Stimulated activated CD4-positive, alpha-beta T cell treated with anti-CD3 and anti-CD28 coated beads, Interleukin-12 subunit alpha, Interleukin-12 subunit beta, amount 100 ng/mL, for 48 hours (primary cell): ENCODE measurements at places on chromosomes 4 and X.

DNA sequence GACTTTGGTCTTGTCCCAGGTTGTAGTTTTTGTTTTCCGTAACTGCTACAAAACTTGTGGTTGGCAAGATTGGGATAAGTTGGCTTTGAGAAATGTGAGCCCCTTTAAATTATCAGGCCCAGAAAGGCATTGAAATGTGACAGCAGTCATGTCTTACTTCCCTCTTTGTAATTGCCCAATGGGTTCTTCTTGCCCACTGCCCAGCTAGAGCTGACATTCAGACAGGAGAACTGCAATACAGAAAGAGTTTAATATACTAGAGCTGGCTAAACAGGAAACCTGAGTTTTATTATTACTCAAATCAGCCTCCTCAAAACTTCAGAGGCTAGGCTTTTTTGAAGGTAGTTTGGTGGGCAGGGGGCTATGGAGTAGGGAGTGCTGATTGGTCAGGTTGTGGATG lies 288.3 kb downstream of the ZNF674 start:
- DNase-seq = no peak

DNA sequence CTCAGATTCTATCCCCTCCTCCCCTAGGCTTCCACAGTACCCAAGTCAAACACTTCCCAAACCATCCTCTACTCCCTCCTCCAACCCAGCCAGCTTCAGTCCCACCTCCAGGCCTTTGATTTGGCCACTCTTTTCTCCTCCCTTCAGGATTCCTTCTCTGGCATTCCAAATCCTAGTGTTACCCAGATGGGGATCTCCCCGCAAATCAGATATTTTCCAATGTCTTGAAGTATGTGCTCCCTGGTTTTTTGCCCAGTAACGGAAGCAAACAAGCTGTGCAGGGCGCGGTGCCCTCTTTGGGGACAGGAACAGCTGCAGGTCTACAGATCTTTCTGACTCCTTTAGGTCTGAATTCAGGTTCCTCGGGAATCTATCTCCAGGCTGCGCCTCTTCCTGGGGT lies 2.2 kb upstream of the SYN1 start:
- DNase-seq = no peak

DNA sequence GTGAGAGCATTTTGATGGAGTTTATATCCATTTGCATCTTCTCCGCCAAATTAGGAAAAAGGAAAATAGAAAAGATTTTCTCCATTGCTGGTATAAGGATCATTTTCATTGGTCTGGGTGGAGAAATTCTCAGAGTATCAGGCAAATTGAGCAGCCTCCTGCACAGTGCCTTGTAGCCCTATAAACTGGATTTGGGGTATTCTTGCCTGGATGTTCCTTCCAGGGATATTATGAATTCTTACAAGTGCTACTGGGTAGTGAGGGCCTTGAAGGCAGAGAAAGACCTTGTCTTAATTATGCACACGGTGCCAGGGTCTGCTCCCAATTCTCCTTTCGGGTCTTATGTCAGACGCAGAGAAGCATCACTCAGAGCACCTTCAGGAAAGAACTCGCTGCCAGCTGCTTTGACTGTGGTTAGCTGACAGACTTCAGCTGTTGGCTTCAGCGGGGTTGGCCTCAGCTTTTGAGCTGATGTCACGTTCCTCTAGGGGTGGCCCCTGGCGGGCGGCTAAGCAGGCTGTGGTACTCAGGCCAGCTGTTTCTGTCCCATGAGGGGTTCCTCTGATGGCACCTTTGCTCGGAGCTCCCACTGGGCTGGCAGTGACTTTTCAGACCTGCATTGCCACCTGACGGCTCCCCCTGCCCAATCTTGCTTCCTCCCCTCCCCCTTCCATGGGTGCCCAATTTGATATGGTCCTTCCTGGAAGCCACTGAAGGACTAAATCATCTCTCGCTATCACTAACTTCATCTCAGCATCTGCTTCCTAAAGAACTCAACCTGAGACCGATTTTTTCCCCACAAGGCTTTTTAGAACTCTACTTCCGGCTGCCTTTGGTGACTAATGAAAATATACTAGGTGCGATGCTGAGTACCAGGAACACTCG lies 519.5 kb downstream of the BCOR start:
- DNase-seq = peak; percentile 51

DNA sequence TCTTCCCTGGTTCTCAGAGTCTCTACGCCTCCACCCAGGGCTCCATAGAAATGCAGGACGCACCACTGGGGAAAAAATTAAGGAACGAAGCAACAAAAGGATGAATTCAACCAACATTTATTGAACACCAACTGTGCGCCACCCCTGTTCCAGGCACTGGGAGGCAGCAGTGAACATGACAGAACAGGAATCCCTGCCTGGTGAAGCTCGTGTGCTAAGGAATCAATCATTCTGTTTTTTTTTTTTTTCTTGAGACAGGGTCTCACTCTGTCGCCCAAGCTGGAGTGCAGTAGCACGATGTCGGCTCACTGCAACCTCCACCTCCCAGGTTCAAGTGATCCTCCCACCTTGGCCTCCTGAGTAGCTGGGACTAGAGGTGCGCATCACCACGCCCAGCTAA lies 1.9 kb upstream of the FTSJ1 start:
- DNase-seq = no peak

DNA sequence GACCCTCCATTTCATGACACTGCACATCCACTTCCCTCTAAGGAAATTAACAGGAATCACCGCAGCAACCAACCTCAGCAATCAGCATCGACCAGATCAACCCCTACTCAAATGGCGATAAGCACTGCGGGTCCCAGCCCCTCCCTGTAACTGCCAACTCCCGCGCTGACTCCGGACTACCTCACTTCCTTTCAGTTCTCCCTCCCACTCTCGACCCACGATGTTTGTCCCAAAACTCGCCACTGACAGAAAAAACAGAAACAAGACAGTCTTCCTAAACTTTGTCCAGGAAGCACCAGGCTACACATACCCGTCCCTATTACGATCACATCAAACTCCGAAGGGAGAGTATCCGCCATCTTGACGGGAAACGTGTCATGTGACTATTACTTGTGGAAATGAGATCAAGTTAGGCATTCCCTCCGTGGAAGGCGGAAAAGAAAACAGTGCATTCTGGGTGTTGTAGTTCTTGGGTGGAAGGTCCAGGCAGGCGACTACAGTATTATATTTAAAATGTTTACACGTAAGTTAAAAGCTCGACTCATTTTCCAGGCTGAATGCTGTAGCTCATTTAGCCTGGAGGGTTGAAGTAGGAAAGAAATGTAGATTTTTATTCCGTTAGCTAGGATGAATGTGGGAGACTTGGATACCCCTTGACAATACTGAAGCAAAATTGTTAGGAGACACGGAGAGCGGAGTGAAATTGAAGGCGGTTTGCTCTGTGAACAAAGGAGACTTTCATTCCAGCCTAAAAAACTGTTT lies at the start of gene CHM:
CHM (minus strand) TSS at position 385 of the 762 bp plus-strand sequence; CDS start at position 359, 26 bp downstream.
- DNase-seq = peak; percentile 56

GRCh38 chr4:185426960-185427688 lies 1.4 kb upstream of the UFSP2 start:
- DNase-seq = no peak

DNA sequence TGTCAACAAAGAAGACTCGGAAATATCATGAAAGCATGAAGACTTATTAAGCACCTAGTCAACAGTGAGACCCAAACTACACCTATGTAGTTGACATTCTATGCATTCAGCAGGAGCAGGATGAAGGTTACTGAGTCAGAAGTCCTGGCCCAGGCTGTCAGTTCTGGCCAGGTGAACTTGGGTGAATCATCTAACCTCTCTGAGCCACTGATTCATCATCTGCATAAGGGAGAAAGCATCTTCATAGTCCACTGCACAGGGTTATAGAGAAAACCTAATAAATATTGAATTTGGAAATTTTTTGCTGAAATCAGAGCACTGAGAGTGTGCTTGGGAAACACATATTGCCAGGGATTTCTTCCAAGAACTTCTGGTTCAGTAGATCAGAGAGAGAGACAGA lies 296.0 kb upstream of the SFRP2 start:
- DNase-seq = no peak

DNA sequence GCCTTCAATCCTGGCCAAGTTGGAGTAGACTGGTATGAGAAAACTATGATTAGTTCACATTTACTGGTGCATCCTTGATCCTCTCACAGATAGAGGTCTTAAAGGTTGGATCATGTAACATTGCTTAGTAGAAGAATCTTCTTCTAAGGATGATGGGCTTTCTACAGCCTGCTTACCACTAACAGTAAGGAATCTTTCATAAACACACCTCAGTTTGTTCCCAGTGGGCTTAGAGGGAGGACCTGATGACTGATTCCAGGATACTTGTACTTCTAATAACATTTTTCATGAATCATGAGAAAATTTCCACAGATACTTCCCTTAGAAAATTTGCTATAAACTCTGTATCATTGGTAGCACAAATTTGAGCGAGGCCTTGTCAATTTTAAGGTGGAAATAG lies 40.6 kb downstream of the CCNI start:
- DNase-seq = no peak
